ENCODE measurements at places on chromosomes 7 and 10.

- DNase-seq = no peak
Measured at GRCh38 chr10:11192304-11193000, 174.8 kb downstream of the CELF2 start.

DNA sequence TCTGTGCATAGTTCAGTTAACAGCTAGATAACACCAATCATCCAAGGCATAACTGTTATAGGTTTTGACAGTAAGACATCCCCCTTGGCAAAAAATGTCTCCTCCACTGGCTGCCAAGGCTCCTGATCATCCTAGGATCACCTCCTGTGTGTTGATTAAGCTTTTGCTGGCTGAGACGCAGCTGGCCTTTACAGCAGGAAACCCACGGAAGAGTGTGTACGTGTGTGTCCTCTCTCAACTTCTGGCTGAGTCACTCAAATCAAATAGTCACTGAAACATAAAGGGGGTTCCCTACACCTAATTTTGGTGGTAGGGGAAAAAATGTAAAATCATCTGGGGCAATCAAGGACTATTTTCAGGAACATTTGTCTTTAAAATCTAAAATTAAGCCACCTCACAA, 208.8 kb downstream of the CTNNA3 start:
- DNase-seq = no peak

GRCh38 chr10:90440870-90441269, 417.0 kb downstream of the HTR7 start:
- no peak for DNase-seq

DNA sequence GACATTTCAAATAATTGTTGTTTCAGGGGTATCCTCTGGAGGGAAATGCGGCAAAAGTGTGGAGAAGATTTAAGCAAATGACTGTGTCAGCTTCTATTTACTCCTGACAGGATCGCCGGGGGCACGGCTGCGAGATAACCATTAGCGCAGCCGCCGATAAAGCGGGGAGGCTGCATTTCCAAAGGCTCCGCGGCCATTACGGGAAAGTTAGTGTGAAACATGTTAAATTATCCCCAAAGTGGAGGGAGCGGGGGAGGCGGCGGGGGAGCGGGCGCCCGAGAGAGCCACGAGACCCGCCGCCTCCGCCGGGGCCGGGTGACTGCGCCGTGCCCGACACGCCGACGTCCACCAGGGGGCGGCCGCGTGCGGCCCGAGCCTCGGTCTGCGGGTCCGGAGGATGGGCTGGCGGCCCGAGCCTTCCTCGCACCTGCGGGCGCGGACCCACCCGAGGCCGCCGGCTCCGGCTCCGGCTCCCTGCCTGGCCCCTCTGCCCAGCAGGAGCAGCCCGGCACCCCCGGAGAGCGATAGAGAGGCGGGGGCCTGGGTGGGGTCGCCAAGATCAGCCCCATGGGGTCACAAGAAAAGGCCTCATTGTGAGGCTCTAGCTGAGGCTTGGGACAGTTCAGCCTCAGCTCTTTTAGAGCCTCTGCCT, 74.4 kb upstream of the PAX2 start:
- peak; percentile 80 for DNase-seq

DNA sequence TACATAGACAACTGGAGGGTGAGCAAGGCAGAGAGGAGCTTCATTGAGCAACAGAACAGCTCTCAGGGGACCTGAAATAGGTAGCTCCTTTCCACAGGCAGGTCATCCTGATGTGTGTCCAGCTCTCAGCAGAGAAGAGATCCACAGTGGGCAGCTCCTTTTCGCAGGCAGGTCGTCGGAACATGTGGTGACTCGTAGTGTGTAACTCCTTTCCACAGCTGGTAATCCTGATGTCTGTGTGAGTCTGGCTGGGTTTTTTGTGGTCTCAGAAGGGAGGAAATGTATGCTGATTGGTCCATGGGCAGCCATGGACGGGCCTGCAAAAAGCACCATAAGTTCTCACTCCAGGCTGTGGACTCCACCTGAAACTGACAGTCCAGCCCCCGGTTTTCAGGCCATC, 24.4 kb upstream of the TES start:
- no peak for DNase-seq

DNA sequence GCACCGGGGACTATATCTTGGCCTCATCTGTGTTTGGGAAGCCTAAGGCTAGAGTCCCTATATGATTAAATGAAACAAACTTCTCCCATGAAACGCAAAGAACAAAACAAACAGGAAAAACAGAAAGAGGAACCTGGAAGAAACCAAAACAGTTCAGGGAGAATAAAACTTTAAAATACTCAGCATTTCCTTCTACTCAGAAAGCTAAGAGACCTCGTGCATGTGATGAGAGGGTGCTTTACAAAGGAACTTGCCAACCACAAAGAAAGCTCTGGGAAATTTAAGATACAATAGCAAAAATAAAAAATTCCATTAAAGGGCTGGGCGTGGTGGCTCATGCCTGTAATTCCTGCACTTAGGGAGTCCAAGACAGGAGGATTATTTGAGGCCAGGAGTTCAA, 6.9 kb downstream of the PILRA start:
- DNase-seq = no peak

DNA sequence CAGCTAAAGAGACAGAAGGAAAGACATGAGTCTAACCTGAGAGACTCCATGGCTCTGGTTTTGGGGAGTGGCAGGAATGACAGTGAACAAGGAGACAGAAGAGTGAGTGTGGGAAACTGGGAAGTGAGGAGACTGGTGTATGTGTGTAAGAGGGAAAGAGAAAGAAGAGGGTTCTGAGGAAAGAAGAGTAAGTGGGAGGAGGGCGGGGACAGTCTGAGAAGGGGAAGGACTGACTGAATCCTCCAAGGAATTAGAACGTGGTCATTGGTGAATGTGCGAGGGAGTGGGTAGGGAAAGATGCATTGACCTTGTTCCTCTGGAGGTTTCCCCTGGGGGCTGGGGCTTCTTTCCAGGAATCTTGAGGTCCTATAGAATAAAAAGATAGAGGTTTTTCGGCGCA, 26.6 kb downstream of the WNT8B start:
- DNase-seq = no peak

- no peak for DNase-seq
Measured at GRCh38 chr7:28440055-28440601, 27.8 kb downstream of the CREB5 start.

GRCh38 chr10:121057269-121057668, 206.1 kb downstream of the WDR11 start:
- no peak for DNase-seq

GRCh38 chr10:66550351-66550750, 375.5 kb upstream of the LRRTM3 start:
- DNase-seq = no peak

GRCh38 chr7:84823530-84823929, 363.3 kb downstream of the SEMA3D start:
- DNase-seq = no peak

DNA sequence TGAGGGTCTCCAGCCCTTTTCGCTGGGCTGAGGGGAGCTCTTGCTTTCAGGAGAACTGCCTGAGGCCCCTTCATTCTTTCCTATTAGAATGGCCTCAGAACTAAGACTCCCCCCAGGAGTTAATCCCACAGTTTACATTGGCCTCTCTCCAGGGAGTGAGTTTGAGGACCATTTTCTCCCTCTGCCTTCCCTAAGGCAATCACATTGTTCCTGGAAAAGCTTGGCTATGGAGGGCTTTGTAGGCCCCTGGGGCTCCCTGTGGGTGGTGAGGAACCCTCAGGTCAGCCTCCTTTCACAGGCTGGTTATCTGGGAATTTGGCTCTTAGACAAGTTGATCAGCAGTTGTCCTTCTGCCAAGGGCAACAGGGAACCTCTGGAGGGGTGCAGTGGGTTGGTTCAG, 343.7 kb downstream of the RPS24 start:
- no peak for DNase-seq

DNA sequence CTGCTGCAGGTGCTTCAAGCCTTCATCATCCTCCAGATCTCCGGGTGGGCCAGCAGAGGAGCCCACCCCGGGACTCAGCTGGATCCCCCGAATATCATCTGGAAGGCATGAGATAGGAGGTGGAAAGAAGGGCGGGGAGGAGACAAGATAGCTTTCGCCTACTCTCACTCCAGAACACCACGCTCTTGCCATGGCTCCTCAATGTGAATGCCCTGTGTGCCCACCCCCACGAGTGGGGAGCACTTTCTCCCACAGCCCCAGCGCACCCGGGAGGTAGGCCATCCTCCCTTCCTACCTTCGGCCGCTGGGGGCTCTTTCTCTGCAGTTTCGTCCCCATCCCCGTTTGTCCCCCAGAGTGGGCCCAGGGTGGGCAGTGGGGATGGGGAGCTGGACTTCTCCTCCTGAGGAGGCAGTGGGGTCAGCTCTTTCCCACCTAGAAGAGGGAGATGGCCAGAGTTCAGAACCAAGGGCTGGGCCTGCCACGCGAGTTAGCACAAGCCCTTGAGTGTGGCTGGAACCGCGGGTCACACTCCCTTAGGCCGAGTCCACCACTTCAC, 8.9 kb downstream of the GIGYF1 start:
- DNase-seq = no peak
